ENCODE measurements at places on chromosomes 2 and 18.

- no peak for DNase-seq
Observed at GRCh38 chr2:53652131-53652530, 115.5 kb upstream of the CHAC2 start.

- DNase-seq, result no peak
Observed at GRCh38 chr2:134235510-134236144, 18.2 kb upstream of the MGAT5 start.

DNA sequence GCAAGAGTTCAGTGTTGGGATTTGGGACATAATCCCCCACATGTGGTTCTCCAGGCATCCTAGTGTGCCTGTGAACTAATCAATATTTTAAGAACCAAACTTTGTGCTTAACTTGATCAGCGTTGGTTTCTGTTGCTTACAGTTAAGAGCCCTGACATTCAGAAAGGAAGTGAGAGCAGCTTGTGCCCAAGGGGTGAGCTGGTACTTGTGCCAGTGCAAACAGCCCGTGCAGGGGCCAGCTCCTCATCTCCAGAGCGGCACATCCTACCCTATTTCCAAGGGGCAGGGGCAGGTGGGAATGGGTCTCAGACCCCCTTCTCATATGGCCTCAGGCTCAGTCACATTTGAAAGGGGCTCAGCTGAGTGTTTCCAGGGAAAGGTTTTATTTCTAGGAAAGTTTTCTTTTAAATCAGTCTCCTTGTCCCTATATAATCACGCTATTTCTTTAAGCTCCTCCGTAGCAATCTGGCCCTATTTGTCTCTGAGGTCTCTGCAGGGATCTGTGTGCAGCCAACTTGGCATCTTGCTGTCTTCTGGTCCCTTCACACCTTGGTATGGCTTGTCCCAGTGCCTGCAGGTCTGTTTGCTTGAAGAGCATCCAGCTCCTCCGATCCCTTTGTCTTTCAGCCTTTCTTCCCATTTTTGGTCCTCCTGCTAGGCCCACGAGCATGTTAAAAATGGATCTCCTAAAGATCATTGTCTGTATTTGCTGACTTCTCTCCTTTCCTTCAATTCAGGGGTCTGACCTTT, 358.9 kb downstream of the HRH4 start:
- no peak for DNase-seq

DNA sequence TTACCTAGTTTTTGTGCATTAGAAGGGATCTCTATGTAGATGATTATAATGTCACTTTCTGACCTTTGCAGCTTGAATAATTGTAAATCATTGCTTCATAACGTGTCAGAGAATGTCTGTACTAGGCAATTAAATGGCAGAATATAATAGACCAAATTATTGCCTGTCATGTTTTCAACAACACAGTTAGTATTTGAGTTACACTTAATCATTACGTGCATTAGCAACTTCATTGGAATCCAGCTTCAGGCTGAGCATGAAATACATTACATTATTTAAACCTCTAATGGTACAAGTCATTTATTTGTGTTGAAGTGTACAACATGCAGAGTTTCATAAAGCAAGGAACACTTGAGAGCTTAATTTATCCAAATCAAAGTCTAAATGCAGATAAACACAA, 48.0 kb downstream of the ZNF407 start:
- peak; percentile 43 for DNase-seq

DNA sequence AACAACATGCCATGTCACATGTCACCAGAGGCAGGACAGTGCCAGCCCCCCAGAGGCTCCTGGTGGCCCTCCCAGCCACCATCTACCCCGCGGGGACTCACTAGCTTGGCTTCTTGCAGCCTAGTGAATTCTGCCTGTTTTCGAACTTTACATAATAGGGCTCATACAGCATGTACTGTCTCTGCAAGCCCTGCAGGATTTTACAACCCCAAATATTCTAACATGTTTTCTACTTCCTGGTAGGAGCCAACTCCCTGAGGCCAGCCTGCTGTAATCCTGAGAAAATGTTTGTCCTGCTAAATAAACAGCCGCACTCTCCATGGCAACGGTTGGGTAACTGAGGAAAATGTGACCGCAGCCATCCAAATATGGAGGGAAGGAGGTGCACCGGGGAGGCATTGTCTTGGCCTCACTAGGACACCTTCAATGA, 2.7 kb downstream of the PER2 start:
- no peak for DNase-seq

DNA sequence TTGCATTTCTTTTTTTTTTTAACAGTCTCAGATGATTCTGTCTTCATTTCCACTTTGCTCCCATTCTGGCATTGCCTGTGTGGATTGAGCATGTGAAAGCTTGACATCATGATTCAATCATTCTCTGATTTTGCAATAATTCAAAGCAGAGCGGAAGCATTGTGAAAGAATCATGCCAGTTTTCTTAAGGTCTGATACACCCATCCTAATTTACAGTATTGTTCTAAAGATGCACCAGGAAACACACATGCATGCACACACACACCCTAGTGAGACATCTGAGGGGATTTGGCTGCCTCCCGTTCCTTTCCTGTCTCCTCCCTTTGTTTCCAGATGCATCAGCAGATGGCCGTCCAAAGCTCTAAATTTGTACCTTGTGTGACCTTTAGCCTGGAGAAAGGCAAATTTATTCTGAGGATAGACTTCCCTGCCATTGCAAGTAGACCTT, 97.3 kb downstream of the FMNL2 start:
- DNase-seq, result no peak

Data from NCI-H2081 treated with DMSO at 0.1 percent for 48 hours (cell line).